A549 (cell line): ENCODE measurements at places on chromosomes 12 and 14.

GRCh38 chr14:105930572-105930971 is 404.2 kb downstream of the TMEM121 start:
- no peak for DNase-seq

- DNase-seq, result no peak
Measured at GRCh38 chr14:56817396-56817921, 7.2 kb upstream of the OTX2 start.

DNA sequence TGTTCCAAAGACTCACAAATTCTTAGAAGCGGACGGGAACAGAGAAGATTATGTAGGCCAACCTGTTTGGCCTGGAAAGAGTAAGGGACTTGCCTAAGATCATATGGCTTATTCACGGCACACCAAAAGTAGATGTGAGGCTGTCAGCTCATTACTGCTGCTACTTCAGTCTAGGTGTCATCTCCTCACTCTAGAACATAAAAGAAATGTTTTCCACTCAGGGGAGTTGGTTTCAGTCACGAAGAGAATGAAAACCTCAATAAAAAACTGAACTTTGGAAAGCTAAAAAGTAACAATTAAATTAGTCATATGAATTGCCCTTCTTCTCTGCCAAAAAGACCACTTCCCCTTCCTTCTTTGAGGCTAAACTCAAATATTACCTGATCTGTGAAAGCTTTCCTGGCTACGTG is 658 bp upstream of the CEP128 start:
- DNase-seq, result no peak

DNA sequence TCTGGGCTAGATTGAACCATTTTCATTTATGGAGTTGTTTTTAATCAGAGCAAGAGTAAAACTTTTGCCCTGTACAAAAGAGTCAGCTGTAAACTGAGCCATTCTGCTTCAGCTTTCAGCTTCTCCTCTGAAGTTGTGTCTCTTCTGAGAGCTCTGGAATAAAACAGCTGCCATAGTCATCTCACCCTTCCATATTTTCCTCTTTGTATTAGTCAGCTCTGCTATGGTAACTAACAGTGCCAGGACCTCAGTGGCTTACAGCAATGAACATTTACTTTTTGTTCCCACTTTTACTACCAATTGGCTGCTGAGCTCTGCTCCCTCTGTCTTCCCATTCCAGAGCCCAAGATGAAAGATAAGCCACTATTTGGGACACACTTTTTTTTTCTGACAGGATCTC is 178.5 kb downstream of the DAD1 start:
- no peak for DNase-seq

DNA sequence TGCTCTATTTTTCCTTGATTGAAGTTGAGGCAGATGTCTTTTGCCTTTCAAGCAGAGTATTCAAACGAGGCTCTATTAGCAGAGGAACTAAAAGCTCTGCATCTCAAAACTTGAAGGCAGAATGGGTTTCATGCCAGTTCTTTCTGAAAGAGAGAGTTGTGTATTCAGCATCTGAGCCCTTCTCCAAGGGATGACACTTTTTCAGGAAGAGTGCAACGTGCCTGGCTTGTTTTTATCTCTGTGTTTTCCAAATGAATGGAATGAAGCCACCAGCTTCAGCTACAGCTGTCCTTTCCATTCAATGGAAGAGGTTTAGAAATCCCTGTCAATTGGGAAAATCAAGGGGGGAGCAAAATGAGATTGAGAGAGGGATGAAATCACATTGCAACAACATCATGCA is 14.6 kb downstream of the BEST3 start:
- no peak for DNase-seq

DNA sequence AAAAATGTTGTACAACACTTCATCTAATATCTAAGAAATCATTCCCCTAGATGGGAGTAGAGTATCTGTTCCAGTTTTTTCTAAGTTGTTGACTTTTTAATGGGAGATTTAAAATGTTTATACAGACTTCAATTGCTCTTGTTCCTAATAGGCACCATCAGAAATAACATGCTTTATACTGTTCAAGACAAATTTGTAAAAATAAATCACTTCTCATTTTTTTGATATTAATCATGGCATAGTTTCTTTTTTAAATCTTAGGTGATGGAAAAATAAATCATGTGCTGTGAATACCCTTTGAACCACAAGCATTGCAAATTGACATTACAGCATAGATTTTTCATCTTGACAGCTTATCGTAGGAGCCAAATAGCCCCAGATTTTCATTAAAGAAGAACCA is 473.5 kb upstream of the MGAT4C start:
- no peak for DNase-seq

- no peak for DNase-seq
Measured at GRCh38 chr12:91381309-91381804, 198.7 kb upstream of the DCN start.

- no peak for DNase-seq
Measured at GRCh38 chr12:105020241-105020962, 34.3 kb downstream of the NOPCHAP1 start.

DNA sequence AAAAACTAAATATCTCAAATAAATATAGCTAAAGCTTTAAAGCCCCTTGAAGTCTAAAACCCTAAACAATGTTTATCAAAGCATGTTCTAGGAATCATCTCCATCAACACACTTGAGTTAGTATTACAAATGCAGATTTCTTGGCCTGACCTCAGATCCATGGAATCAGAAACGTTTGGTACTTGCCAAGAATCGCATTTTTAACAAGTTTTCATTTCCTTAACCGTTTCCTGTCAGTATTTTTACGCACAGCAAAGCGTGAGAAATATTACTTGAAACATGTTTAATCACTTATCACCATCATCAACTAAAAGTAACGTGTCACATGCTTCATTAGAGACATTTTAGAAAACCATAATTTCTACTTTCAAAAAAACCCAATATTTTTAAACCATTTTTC is 9.7 kb downstream of the SLCO1C1 start:
- DNase-seq, result no peak

DNA sequence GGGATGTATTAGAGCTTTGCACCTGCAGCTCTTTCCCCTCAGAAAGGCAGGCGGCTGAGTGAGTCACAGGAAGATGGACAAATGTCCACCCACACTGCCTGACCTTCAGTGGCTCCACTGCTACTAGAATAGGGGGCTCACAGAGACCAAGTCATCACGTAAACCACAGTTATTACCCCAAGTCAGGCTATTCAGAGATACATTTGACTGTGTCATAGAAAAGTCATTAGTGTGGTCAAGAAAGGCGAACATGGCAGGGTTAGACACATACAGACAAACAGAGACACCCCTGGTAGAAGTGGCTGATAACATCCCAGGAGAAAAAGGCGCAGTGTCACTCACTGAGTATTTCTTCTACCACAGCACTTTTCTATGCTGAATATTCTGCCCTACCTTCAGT is 36.0 kb downstream of the GCH1 start:
- no peak for DNase-seq

- DNase-seq, result no peak
Measured at GRCh38 chr14:79911744-79912143, 299.6 kb downstream of the DIO2 start.

GRCh38 chr12:119089380-119090013 is 89.2 kb upstream of the HSPB8 start:
- DNase-seq, result no peak

- no peak for DNase-seq
Measured at GRCh38 chr12:92502417-92503028, 200.3 kb upstream of the PLEKHG7 start.

DNA sequence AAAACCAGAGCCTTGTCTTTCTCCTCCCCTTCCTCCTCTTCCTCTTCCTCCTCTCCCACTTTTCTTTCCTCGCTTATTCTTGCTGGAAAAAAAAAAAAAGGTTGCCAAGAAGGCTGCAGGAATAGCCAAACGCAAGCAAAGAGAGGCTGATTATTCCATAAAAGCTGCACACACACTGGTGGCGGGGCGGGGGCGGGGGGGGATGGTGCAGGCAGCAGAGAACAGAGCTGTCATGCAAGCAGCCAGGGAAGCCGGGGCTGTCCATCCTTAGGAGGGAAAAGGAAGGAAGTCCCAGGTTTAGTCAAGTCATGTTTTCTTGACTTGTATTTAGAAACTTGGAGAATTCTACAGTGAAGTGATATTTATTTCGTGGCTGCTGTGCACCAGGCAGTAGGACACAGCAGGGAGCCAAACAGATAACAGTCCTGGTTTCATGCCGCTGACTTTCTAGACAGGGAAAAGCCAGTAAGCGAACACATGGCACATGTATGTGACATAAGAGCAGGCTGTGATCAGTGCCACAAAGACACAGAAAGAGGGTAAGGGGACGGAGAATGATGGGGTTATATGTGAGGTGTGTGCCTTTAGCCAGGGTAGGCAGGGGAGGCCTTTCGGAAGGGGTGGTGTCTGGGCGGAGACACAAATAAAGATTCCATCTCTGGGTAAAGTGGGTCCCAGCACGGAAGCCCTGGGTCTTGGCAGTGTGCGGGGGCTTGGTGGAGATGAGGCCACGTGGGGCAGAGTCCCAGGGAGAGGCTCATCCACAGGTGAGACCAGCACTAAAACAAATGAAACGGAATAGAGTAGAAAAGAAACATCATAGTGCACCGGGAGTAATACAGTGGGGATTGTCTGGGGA is 56.6 kb upstream of the SCN8A start:
- DNase-seq, result no peak

DNA sequence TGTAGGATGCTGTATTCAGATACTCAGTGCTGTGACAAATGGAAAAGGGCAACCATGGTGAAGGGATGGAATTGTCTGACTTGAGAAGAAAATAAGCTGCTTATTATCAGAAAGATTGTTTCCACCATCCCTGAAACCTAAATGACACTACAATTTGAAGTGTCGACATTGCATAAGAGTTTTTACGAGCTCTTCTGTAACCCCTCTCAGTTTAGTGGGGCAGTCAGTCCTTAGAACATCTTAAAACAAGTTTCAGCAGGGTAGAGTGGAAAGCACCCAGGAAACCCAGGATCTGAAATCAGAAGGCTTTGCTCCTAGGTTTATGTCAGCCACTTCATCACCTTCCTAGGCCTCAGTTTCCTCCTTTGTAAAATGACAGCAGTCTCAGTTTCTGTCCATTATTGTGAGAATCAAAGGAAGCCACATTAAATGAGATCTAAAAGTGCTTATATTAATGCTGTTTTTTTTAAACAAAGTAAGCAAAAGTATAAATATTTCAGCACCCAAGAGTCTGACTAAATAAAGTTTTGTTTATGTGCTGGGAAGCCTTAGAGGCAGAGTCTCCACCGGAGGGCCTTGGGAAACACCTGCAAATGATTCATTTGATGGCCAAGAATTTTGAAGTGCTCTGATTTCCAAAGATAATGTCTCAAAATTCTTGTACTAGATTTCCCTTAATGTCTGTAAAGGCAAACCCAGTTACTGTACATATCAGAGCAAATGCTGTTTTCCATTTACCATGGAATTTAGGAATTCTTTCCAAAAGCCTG is 1.8 kb downstream of the IFT43 start:
- no peak for DNase-seq

DNA sequence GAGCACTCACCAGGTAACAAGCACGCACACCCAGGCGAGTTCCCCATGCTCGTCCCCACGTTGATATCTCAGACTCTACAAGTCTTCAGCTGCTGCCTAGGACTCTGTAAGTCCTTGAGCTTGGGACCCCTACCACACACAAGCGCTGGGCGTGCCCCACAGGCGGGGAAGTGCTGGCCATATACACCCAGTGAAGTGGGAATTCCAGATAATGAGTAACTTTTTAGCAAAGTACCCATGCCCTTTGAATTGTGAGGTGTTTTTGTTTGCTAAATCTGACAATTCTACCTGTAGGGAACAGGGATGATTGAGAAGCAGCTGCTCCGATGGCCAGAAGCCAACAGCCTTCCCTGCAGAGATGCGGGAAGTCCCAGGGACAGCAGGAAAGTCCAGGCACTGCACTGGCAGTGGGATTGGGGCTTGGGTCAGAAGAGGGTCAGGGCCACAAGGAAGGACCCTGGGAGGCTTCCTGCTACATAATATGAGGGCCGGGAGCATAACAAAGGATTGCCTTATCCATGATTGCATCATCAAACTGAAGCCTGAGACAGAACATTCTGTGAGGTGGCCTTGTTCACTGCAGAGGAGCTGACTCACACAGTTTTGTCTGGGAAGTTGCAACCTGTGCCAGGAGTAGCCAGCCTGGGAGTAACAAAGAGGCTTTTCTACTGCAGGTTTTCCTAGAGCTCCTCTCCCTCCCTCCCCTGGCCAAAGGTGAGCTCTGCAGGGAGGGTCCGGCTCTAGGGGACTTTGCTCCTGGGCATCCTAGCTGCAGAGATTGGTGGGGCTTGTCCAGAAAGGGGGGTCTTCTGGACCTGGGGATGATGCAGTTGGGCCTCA is 13.2 kb upstream of the SERPINA3 start:
- peak; percentile 87 for DNase-seq

DNA sequence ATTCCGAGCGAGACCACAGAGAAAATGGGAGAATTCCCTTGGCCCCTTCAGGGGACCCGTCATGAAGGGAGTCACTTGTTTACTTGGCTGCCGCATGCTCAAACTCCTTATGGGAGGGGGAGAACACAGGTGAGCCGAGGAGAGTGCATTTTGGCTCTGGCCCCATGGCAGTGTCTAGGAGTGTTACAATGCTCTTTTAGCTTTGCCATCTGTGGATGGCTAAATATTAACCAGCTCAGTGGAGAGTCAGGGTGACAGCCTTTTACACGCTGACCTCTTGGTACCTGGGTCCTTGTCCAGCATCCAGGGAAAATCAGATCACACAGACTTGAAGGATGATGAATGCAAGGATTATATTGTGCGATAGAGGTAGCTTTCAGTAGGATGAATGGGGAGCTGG is 146.4 kb upstream of the ATXN7L3B start:
- no peak for DNase-seq

GRCh38 chr12:110649341-110649847 is 35.5 kb downstream of the TCTN1 start:
- DNase-seq, result no peak

- DNase-seq, result no peak
Measured at GRCh38 chr12:96502477-96502876, 13.1 kb downstream of the CFAP54 start.

- DNase-seq, result no peak
Measured at GRCh38 chr12:54572881-54573280, 15.6 kb downstream of the PPP1R1A start.

- DNase-seq, result no peak
Measured at GRCh38 chr14:103084021-103084919, at the start of gene LBHD2. LBHD2 (plus strand) TSS chr14:103084210; CDS start chr14:103086013, 1,803 bp downstream.

- no peak for DNase-seq
Measured at GRCh38 chr12:15600223-15600935, 188.8 kb downstream of the EPS8 start.

DNA sequence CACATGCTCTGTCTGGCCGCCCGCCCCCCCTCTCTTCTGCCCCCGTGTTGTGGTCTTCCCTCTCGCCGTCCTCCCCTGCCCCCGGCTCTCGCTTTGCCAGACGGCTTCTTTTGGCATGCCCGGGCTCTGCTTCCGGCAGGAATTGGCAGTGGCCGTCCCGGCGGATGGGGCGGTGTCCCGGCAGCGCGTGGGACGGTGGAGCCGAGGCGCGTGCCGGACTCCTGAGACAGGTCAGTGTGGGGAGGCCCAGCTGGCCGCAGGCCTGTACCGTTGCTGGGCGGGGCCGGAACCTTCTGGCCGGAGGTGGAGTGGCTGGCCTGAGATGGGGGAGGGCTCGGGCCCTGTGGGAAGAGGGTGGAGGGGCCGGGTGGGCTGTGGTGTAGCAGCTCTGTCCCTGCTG is 17.1 kb downstream of the KIF26A start:
- no peak for DNase-seq

GRCh38 chr12:106246891-106247673 is 738 bp downstream of the CKAP4 start:
- DNase-seq, result peak; percentile 54
